ENCODE measurements at places on chromosomes 7 and 10. TPM values are rescaled to one million over a fixed set of nuclear protein-coding genes. Genes with fewer than 3 reads are reported as not detected.
A peak's percentile ranks its signal among the peaks of the same experiment; 100 is the strongest.

DRGX gene
- not detected for total RNA-seq

SPDYE11 gene
- total RNA-seq = not detected

PRPS1L1 gene
- total RNA-seq = not detected

LIPM gene
- not detected for total RNA-seq

VSIR gene
- total RNA-seq = 123 TPM

DDX56 gene
- total RNA-seq = 56.8 TPM

SLC26A3 gene
- not detected for total RNA-seq

FAM25C gene
- not detected for total RNA-seq

ZNF775 gene
- total RNA-seq = 3.1 TPM

LEP gene
- total RNA-seq = 0.97 TPM

DNA sequence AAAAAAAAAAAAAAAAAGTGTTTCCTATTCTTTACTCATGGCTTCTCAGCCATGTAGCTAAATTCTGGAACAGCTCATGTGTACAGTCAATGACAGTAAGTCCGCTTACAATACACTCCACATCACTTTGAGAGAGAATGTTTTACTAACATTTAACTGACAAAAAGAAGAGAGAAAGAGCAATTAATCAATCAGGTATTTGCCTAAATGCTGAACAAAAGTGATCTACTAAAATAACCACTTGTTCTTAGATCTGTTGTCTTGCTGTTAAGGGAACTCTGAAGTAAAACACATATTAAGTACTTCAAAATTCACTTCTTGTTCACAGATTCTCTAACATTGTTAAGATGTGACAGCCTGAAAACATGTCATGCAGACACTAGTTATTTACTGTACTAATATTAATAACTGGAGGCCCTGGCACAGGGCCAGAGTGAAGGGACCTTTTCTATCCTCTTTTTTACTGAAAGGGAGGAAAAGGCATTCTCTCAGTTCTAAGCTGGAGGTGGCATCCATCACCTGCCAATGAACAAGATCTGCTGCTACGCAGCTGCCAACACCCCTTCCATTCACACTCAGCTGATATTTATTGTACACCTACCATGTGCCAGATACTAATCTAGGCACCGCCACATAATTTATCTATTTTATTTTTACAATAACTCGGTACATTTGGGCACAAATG, 72.6 kb downstream of the AHR start:
- no peaks in the 10 kb centered on the region for H3K27me3 ChIP-seq
- no peak overlapping the region for H3K27ac ChIP-seq
- no peaks in the 10 kb centered on the region for H3K36me3 ChIP-seq
- DNase-seq = no peak
- peaks cover 6% of the 10 kb centered on the region for H3K4me1 ChIP-seq
- no peak overlapping the region for H3K4me3 ChIP-seq

DNA sequence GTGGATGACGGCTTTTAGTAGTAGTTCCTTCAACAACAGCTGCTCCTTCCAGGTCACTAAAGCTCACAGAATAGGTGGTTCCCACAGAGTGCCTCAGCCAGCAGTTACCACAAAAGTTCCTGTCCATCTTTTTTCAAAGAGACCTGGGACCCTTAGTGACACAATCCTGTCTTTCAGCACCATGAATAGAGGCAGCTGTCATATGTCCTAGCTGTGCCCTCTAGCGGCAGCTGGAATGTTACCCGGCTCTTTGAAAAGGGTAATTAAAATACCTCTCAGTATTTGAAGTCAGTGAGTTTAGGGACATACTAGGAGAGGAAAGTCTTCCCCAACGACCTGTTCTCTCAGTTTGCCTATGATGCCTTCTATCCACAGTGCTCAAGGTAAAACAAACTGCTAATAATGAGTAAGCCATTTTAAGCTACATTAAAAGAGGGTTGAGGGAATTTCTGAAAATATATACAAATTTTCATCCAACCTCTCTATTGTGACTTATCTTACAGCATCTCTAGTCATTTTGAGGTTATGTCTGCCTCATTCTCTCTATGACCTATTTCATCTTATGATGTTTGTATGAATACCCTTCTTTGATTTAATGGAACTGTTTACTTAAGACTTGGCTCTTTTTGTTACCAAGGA, 290.8 kb downstream of the NXPH1 start:
- H3K27ac ChIP-seq = no peak overlapping the region
- no peaks in the 10 kb centered on the region for H3K4me1 ChIP-seq
- no peak for DNase-seq
- no peaks in the 10 kb centered on the region for H3K36me3 ChIP-seq

GRCh38 chr7:92634924-92635519, 44.8 kb upstream of the FAM133B start:
- peaks cover 10% of the 10 kb centered on the region for H3K4me1 ChIP-seq
- H3K4me3 ChIP-seq = no peak overlapping the region
- no peaks in the 10 kb centered on the region for H3K27me3 ChIP-seq
- H3K36me3 ChIP-seq = no peaks in the 10 kb centered on the region
- H3K27ac ChIP-seq = no peak overlapping the region

- peaks cover 7% of the 10 kb centered on the region for H3K36me3 ChIP-seq
- H3K27ac ChIP-seq = no peak within 1 kb of the TSS
- no peaks in the 10 kb centered on the region for H3K4me1 ChIP-seq
- H3K4me3 ChIP-seq = no peak within 1 kb of the TSS
Observed at GRCh38 chr7:44978511-44979366, at the start of gene MYO1G. MYO1G (minus strand) TSS chr7:44979015; CDS start chr7:44978961, 54 bp downstream.

DNA sequence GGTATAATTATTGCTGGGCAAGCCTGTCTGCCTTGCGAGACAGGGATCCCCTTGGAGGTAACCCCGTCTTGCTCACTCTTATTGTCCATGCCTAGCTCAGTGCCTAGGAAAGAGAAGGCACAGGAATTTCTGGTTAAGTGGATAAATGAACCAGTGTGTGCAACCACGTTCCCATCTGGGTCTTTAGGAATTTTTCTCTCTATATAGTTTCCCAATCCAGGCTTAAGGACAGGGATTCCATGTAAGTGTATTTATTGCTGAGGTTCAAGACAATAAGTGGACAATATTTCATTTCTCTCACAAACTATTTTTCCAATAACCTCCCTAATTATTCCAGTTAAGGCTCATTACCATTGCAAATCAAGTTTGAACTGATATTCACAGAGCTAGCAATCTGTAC, 8.9 kb upstream of the ADAM12 start:
- H3K36me3 ChIP-seq = no peaks in the 10 kb centered on the region
- H3K4me1 ChIP-seq = no peaks in the 10 kb centered on the region
- H3K4me3 ChIP-seq = no peak overlapping the region
- H3K27ac ChIP-seq = no peak overlapping the region
- H3K27me3 ChIP-seq = no peaks in the 10 kb centered on the region

GRCh38 chr7:30977896-30978564, 14.3 kb downstream of the GHRHR start:
- no peak overlapping the region for H3K4me3 ChIP-seq
- DNase-seq = peak; percentile 75
- no peaks in the 10 kb centered on the region for H3K36me3 ChIP-seq

GRCh38 chr10:79183468-79183865, 114.7 kb downstream of the ZMIZ1 start:
- no peaks in the 10 kb centered on the region for H3K36me3 ChIP-seq
- DNase-seq = no peak
- H3K27ac ChIP-seq = no peak overlapping the region

GRCh38 chr7:23333671-23334246, 34.6 kb downstream of the MALSU1 start:
- H3K4me3 ChIP-seq = no peak overlapping the region
- no peak for DNase-seq
- H3K36me3 ChIP-seq = no peaks in the 10 kb centered on the region
- H3K27me3 ChIP-seq = no peaks in the 10 kb centered on the region
- no peaks in the 10 kb centered on the region for H3K4me1 ChIP-seq
- no peak overlapping the region for H3K27ac ChIP-seq

- H3K4me3 ChIP-seq = peak within 1 kb of the TSS; percentile 90
- peak within 1 kb of the TSS; percentile 22 for H3K27ac ChIP-seq
- H3K27me3 ChIP-seq = no peaks in the 10 kb centered on the region
- peaks cover 1% of the 10 kb centered on the region for H3K4me1 ChIP-seq
- H3K36me3 ChIP-seq = no peaks in the 10 kb centered on the region
Observed at GRCh38 chr10:61900829-61901792, at the start of gene ARID5B. ARID5B (plus strand) TSS chr10:61901699; CDS start chr10:61901710, 11 bp downstream.

DNA sequence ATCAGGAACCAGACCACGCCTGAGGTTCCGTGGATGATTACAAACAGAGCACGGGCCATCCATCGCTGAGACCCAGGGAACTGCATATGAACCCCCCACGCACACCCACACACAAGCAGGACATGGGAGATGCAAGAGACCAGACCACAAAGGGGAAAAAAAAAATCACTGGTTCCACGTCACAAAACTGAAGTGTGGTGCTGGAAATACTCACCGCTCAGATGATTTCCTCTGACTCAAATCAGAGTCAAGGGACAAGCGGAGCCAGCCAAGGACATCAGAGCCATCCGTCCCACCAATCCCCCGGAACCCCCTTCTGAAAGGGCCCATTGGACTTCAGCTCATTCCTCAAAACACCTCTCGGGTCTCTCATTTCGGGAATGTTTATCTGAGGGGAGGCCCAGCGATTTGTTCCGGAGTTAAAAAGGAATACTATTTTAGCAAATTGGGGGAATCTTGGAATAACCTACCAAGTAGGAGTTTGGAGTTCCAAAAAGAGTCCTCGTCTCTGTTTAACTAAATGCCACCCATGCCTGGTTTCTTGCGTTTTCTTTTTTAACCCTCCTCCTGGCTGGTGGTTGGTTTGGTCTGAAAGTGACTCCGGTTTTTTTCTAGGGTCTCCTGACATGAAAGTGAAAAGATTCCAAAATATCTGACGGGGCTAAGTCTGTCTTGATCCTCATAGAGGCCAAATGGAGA, 15.0 kb downstream of the SNX8 start:
- no peak overlapping the region for H3K4me3 ChIP-seq
- no peak overlapping the region for H3K27ac ChIP-seq
- no peaks in the 10 kb centered on the region for H3K27me3 ChIP-seq
- H3K36me3 ChIP-seq = no peaks in the 10 kb centered on the region

DNA sequence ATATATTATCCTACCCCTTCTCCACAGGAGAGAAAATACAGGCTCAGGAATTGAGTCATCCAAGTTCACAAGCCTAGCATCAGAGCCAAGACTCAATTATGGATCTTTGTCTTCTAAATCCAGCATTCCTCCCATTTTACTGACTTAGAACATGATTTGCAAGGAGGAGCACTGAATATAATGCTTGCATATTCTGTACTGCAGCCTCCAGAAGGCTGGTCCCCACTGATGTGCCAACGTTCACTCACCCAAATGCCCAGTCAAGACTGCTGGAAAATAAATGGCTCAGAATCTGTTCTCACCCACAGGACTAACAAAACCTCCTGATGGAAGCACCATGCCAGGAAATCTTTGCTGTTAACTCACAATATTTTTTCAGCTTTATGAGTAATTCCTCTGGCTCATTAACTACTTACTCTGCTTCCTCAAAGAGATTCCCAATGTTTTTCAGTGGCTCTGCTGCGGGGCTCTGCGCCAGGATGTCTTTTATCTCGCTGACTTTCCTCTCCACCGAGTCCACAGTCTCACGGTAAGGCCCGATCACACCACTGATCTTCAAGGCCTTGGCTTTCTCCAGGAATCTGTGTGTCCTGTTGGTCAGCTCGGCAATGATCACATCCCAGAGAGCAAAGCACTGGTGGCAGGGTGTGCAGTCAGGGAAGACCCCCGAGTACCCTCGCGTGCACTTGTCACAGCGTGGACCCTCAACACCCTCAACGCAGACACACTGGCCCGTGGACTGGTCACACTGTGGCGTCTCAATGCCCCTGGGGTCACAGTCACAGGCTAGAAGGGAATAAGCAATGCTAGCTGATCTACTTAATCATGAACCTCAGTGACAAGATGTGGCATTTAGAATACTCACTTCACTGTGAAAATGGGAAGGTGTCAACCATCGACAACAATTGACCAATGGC, 48.8 kb downstream of the DLD start:
- H3K27ac ChIP-seq = peak overlapping the region; percentile 62
- H3K4me1 ChIP-seq = peaks cover 6% of the 10 kb centered on the region
- no peaks in the 10 kb centered on the region for H3K27me3 ChIP-seq

- H3K27ac ChIP-seq = no peak overlapping the region
- peaks cover 1% of the 10 kb centered on the region for H3K4me1 ChIP-seq
- no peak for DNase-seq
- H3K4me3 ChIP-seq = no peak overlapping the region
Observed at GRCh38 chr7:8143151-8143874, 118.7 kb downstream of the ICA1 start.

DNA sequence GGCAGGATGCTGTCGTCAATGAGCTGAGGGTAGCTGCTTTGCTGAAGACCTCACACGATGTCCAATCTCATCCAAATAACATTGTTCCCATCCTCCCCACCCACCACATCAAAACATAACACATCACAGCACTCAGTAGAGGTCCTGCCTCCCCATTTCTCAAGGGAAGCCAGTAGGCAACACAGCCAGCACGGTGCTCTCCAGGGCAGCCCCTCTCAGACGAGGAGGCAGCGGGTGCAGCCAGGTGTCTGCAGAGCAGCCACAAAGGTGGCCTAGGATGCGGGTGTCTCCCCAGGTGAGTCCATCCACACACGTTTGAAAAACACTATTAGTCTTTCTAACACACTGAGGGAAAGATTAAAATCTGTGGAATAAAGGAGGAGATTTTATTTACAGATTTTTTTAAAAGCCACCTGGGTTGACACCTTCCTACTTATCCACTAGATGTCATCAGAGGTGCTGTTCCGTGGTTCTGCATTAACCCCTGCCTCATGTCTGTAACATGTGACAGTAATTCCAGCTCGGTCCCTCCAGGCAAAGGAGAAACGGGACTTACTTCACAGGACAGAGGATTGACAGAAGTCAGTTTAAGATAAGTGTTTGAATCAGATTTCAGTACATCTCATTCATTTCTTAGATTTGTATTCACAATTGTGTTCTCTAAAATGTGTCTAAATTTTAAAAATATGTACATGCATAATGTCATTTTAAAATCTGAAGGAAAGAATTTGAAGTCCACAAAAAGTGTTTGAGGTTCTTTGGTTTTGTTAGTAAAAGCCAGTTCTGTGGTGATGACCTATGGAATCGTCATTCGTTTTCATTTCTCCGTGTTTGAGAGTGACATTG, 68.0 kb downstream of the LANCL2 start:
- DNase-seq = no peak
- H3K27me3 ChIP-seq = no peaks in the 10 kb centered on the region
- H3K4me3 ChIP-seq = no peak overlapping the region
- no peaks in the 10 kb centered on the region for H3K36me3 ChIP-seq
- no peaks in the 10 kb centered on the region for H3K4me1 ChIP-seq

DNA sequence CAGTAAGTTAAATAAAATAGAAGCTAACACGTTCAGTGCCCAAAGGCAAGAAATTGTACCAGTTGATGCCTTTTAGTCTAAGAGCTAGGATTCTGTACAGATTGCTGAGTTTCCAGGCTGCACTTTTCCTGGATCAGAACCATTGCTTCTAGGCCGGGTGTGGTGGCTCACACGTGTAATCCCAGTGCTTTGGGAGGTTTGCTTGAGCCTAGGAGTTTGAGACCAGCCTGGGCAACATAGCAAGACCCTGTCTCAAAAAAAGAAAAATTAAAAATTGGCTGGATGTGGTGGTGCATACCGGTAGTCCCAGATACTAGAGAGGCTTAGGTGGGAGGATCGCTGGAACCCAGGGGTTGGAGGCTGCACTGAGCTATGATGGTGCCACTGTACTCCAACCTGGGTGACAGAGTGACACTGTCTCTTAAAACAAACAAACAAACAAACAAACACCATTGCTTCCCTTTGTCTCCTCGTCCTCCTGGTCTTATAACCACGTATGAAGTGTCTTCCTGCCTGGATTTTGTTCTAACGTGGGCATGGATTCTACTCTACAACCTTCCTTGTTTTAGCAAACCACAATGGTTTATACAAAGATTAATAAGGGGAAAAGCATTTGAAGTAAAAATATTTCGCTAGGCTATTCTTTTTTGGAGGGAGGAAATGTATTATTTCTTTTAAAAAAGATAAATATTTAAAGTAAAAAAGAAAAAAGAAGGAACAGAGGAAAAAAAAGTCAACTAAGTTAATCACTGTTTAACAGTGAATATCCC, 9.7 kb upstream of the CCNY start:
- no peaks in the 10 kb centered on the region for H3K27me3 ChIP-seq
- no peaks in the 10 kb centered on the region for H3K4me1 ChIP-seq
- H3K4me3 ChIP-seq = no peak overlapping the region
- H3K36me3 ChIP-seq = no peaks in the 10 kb centered on the region
- DNase-seq = no peak
